Stimulated activated CD4-positive, alpha-beta T cell treated with anti-CD3 and anti-CD28 coated beads, TNF-alpha, amount 100 ng/mL, for 48 hours (primary cell): ENCODE measurements at places on chromosomes 11 and 22.

DNA sequence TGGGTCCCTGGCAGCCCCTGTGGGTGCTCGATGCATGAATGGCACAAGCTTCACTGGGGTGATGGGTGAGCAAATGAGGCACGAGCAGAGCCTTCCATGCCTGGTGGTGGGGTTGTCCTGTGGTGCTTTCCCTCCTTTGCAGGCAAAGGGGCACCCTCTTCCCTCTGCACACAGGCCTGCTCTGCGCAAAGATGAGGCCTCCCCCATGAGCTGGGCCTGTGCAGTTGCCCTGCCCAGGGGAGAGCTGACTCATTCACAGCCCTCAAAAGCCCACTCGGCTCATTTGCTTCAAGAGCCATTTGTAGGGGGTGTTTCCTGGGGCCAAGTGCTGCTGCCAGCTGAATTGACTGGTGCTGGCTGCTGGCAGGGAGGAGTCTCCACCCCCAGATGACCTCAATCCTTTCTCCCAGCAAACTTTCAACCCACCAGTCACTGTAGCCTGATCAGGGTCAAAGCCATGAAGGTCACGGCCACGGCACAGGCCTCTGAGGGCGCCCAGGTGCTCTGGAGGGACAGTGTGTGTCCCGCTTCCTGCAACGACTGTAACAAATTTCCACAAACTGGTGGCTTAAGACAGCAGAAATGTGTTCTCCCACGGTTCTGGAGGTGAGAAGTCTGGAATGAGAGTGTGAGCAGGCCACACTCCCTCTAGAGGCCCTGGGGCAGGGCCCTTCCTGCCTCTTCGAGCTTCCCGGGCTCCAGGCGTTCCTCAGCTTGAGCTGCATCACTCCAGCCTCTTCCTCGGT lies 48.8 kb upstream of the ANO1 start:
- DNase-seq = no peak

DNA sequence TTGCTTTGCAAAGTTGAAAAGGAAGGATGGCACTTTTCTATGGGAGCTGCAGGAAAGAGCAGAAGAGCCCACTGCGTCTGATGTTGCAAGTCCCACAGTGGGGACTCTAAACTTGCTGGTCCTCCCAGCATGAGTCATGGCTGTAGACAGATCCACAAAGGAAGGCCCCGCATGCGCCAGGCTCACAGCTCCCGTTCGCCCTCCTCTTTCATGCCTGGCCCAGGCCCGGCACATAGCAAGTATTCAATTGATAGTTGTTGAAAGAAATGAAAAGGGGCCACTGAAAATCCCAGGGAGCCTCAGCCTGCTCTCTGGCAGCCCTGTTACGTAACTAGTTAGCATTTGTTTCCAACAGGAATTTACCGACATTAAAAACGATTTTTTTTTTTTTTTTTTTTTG lies 18.9 kb downstream of the AP1B1 start:
- no peak for DNase-seq

- peak; percentile 85 for DNase-seq
Observed at GRCh38 chr11:66868726-66869566, 12.1 kb downstream of the LRFN4 start.

GRCh38 chr11:76783896-76784813 lies 999 bp downstream of the TSKU start:
- no peak for DNase-seq

DNA sequence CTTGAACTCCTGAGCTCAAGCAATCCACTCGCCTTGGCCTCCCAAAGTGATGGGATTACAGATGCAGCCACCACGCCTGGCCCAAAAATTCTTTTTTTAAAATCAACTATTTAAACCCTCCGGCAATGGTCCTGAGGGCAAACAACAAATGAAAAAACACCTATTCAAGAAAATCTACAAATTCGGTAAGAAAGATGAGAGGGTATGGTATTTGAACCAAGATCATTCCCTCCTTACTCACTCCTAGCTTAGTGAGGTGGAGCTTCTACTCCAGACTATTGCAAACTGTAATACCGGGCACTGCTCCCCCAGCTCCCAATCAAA lies 2.1 kb downstream of the NF2 start:
- DNase-seq = no peak
